Activated CD4-positive, CD25-positive, alpha-beta regulatory T cell (primary cell): ENCODE measurements at places on chromosomes 6 and 20.

DNA sequence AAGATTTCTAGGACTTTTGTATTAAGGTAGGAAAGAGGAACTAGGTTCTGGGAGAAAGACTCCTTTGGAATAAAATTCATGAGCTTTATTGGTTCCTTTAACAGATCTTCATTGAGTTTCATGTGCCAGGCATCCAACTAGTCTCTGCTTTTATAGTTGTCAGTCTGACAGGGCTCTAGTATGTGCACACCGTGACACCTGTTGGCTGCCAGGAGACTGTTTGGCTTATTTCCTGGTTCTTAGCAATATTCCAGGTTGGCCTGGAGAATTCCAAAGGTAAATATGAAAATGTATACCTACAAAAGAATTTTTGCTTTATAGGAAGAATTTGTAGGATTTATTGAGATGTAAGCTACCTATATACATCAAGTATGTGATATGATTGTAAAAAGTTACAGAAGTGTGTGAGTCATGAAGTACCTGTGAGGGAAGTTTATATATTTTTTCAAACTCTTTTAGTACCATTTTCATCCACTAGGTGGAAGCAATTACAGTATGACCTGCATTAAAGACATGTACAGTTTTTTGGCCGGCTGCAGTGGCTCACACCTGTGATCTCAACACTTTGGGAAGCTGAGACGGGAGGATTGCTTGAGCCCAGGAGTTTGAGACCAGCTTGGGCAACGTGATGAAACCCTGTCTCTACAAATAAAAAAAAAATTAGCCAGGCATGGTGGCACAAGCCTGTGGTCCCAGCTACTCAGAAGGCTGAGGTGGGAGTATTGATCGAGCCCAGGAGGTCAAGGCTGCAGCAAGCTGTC is 35.2 kb downstream of the NDUFAF5 start:
- DNase-seq: no peak

GRCh38 chr6:106431972-106432371 is 71.5 kb downstream of the CRYBG1 start:
- no peak for DNase-seq

GRCh38 chr6:19928461-19928860 is 91.3 kb downstream of the ID4 start:
- no peak for DNase-seq

DNA sequence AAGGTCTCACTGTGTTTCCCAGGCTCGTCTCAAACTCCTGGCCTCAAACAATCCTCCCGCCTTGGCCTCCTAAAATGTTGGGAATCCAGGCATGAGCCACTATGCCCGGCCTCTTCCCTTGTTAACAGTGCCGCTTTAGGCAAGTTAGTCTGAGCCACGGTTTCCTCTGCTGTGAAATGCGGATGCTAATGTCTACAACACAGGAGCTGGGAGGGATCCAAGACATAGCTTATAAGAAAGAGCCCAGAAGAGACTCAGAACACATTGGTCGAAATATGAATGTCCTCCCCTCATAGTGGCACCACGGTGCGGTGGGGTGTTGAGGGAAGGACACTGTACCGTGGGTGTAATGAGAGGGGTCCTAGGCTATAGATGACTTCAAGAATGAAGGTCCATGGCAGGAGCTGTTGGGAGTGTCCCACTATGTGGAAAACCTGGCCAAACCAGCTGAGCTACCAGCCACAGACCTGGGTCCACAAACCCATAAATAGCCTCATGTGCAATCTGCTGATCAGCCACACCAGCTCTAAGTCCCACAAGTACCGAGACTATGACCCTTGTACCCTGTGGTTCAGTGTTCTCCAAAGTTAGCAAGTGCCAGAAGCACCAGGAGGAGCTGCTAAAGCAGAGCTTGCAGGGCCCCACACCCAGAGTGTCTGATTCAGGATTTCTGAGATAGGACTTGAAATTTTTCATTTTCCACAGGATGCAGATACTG is 57.8 kb upstream of the ZFAND3 start:
- DNase-seq: no peak

DNA sequence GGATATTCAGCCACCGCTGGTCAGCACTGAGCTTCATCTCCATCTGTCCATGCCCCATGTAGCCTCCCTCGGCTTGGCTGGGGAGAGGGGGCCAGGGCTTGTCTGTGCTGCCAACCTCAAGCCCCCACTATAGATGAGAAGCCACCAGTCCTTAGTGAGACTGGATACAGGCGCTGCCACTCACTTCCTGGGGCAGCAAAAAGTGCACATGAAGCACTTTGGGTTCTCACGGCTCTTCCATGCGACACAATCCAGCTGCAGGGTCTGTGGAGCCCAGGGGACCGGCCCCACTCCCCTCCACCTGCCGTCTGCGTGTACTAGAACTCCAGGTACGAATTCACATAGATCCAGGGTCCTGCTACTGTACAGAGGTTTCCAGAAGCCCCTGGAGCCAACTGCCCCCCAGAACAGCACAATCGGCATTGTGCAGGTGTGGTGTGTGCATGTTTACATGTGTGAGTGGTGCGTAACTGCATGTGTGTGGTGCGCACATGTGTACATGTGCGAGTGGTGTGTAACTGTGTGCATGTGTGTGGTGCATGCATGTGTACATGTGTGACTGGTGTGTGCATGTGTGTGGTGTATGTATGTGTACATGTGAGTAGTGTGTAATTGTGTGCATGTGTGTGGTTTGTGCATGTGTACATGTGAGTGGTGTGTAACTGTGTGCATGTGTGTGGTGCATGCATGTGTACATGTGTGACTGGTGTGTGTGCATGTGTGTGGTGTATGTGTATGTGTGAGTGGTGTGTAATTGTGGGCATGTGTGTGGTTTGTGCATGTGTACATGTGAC is 4.9 kb downstream of the FRMD1 start:
- no peak for DNase-seq

GRCh38 chr6:168493976-168494375 is 53.0 kb downstream of the SMOC2 start:
- DNase-seq: no peak

DNA sequence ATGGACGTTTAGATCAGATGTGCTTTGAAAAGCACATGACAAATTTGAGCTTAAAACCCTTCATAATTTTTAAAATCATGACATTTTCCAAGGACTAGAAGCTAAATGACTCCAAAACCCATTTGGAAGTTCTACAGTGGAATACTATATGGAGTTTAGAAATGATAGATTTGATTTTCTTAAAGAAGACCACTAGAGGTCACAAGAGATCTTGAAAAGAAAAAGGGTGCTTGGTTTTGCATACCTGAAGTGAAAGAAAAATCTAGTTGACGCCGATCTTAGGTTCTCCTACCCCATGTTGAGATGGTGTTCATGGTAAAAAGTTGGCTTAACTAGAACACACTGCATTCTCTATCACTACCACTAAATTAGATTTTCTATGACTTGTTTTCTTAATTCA is 31.5 kb downstream of the CFAP61 start:
- no peak for DNase-seq

GRCh38 chr6:27617700-27618689 is 145.1 kb upstream of the ZNF184 start:
- no peak for DNase-seq

DNA sequence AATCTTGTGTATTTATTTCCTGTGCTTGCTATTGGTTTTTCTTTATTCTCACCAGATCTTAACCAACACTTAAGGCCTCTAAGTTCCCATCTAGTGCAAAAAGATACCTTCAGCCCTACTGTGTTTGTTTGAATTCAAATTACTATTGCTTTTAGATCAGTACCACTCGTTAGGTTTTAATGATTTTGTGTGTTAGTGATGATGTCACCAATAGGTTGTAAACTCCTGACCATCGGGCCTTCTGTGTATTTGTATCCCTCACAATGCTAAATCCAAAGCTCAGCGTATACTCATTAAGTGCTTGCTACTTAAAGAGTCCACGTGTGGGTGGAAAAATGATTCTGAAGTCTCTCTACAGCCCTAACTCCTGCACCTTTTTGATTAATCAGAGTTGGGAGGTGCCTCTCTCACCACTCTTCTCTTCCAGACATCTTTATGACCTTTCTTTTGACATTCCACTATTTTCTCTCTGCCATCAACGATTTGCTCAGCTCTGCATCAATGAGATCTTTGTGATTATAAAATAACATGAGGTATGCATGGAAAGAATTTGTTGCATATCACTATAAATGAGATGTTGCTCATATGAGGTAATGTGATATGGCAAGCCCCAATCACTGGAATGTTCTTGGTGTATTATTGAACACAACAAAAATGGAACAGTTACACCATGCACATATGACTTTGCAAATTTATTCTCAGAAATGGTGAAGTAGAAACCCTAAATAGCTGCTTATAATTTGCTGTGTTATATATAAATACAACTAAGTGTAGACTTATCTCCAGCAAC is 55.1 kb upstream of the LAMA2 start:
- DNase-seq: no peak

DNA sequence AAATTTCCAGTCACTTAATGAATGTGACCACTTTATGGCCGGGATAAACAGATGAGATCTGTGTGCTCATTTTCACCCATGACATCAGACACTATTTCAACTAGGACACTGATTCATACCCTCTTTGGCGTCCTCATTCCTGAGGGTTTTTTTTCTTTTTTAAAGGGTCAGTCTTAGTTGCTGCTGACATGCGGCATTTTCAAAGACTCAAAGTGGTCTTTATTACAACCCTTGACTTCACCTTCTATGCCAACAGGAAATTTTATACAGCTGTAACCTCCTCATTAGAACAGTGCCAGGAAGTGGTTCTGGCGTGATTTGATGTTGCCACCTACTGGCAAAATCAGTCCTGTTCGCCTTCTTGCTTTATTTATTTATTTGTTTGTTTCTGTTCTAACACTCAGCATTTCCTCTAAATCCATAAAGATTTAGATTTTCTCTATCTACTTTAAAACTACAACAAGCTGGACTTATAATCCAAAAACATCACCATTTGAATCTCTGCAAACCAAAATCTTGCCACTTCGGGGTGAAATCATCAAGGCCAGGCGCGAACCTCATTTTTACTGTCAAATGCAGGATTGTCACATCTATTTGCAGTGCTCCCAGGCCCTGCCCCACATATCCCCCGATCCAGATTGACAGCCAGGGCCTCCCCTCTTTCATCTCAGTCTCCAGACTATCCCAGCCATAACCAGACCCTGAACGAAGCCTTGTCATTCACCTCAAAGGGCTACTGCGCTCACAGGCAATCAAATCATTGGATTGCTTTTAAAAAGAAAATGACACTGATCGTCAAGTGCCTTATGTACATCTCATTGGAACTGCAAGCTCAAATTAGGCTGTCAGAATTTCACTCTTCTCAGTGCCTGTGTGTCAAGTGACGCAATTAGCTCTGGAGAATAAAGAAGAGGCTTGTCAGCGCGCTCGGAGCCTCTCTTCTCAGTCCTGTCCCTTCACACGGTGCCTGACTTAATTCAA is 77.5 kb downstream of the C6orf118 start:
- DNase-seq: no peak

DNA sequence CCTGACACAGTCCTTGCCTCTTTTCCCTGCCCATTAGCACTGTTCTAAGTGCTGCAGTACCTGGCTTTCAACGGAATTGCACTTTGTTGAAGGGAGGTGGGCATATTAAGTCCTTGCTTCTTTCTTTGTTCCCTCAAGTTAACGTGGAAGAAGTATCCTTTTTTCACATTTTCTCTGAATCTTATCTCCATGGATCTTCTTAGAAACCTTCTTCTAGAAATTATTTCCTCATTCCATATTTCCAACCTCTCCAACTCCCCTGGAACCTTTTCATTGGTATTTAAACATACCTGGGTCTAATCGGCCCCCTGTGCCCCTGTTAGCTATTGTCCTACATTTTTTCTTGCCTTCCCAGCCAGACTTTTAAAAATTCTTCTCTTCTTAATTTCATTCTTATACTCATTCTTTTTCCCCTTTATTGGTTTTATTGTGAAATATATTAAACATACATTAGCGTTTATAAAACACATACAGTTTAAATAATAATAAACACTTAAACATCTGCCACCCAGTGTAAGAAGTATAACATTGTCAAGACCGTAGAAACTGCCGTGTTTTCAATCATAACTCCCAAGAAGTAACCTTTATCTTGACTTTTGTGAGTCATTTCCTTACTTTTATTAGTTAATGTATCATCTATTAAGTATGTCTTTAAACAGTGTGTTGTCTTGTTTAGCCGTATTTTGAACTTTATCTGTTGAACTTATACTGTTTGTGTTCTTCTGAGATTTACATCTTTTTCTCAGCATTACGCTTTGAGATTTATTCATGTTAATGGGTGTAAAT is 118.2 kb downstream of the CDKAL1 start:
- no peak for DNase-seq

GRCh38 chr6:135505648-135506047 is 8.1 kb upstream of the AHI1 start:
- DNase-seq: no peak

DNA sequence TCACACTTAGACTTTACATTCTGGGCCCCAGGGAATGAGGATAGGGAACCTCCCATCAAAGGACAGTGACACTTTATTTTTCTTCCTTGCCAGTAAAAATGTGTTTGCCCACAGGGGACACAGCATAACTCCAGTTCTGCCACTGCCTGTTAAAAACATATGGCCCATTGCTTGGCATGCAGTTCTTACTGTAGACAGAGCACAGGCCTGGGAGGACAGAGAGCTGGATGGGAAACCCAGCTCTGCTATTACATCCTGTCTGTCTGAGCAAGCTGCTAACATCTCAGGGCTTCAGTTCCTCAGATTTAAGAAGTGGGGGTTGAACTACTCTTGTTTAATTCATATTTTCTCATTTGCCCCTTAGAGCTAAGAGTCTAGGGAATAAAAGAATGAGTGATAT is 120.2 kb downstream of the AKAP7 start:
- no peak for DNase-seq

DNA sequence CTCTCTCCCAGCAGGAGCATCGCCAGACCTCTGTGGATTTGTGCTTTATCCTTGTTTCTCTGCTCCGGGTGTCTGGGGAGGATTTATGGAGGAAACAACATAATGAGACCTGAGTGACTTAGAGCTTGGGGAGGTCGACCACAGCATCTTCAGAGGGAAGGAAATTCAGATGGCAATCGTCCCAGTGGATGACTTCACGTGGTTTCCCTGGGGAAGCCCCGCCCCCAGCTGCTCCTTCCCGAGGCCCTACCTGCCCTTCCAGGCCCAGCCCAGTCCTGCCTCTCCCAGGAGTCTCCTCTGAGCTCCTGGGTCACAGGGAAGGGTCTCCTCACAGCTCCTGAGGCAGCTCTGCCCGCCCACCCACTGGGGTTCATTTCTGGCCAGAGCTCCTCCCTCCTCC is 430.3 kb upstream of the SULF2 start:
- no peak for DNase-seq

DNA sequence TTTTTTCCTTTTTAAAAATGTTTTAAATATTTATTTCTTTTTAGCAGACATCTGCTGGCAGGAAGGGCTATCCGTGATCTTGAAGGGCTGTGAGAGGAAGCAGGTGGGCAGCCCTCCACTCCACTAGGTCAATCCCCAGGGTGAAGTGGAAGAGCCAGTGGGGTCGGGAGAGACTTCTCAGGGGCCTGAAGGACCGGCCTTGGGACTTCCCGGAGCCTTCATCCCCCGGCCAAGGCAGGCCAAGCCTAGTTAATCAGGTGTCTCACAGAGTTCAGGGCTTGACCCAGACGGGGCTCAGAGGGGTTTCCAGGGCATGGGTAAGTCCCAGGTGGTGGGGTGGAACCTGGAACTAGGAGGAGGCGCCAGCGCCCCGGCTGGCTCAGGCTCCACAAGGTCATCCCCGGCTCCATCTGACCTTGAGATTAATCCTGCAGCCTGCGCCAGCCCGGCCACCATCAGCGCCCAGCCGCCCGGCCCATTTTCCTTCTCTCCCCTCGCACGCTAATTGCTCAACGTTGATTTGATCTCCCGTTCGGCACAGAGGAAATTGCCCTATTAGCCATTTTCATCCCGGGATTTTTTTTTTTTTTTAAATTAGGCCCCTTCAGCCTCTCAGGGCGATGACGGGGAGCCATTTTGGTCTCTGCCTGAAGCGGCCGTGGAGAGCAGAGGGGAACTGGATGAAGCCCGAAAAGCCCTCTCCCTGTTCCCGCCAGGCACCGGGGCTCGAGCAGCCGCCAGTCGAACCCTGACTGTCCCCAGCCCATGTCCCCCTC is 44.4 kb downstream of the MDFI start:
- no peak for DNase-seq
